K562 (cell line): ENCODE measurements at places on chromosomes 11 and 22. TPM values are rescaled to one million over a fixed set of nuclear protein-coding genes. Genes with fewer than 3 reads are reported as not detected.

The GLB1L2 gene
- total RNA-seq, result 15.4 and 16.8 TPM in 2 replicates

The PRSS23 gene
- total RNA-seq, result 0.51 and 0.58 TPM in 2 replicates

The IRAG1 gene
- 0.22 and 0.27 TPM in 2 replicates for total RNA-seq

The TREH gene
- not detected in 2 replicates for total RNA-seq

GRCh38 chr11:134071766-134072402 lies 3.0 kb downstream of the JAM3 start:
- H3K4me3 ChIP-seq, result no peak overlapping the region
- H3K27me3 ChIP-seq, result peaks cover 6% of the 10 kb centered on the region
- H3K36me3 ChIP-seq, result no peaks in the 10 kb centered on the region

- no peaks in the 10 kb centered on the region for H3K27me3 ChIP-seq
- DNase-seq, result no peak
- H3K4me3 ChIP-seq, result no peak overlapping the region
- peaks cover 14% of the 10 kb centered on the region for H3K4me1 ChIP-seq
Measured at GRCh38 chr22:42983470-42983869, 31.5 kb downstream of the PACSIN2 start.

GRCh38 chr22:48712558-48713271 lies 1115.0 kb downstream of the BRD1 start:
- peaks cover 7% of the 10 kb centered on the region for H3K27me3 ChIP-seq
- no peak for DNase-seq
- H3K27ac ChIP-seq, result no peak overlapping the region
- no peaks in the 10 kb centered on the region for H3K4me1 ChIP-seq
- no peaks in the 10 kb centered on the region for H3K36me3 ChIP-seq
- H3K4me3 ChIP-seq, result no peak overlapping the region

- H3K27me3 ChIP-seq, result no peaks in the 10 kb centered on the region
- no peak overlapping the region for H3K27ac ChIP-seq
- H3K4me1 ChIP-seq, result peaks cover 7% of the 10 kb centered on the region; the same call in 2 of the 3 replicates
Measured at GRCh38 chr22:31538815-31539214, 42.5 kb downstream of the SFI1 start.

DNA sequence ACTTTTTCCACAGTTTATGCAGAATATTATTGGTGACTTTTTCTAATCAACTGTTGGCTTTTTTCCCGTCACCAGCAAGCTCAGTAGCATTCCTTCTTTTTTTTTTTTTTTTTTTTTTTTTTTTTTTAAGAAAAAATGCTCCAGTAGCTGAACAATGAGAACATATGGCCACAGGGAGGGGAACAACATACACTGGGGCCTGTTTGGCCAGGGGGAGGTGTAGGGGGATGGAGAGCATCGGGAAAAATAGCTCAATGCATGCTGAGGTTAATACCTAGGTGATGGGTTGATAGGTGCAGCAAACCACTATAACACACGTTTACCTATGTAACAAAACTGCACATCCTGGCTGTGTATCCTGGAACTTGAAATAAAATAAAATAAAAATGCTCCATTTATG lies 82.5 kb downstream of the ARHGAP42 start:
- no peaks in the 10 kb centered on the region for H3K27me3 ChIP-seq
- H3K4me3 ChIP-seq, result no peak overlapping the region
- H3K27ac ChIP-seq, result no peak overlapping the region
- DNase-seq, result no peak
- no peaks in the 10 kb centered on the region for H3K4me1 ChIP-seq
